Heart left ventricle (tissue), 16 donors: ENCODE measurements at places on chromosomes 3 and 15. TPM values are rescaled to one million over a fixed set of nuclear protein-coding genes. Genes with fewer than 3 reads are reported as not detected.

- peak; percentile 39 for DNase-seq
- no peak overlapping the region for H3K27ac ChIP-seq
- H3K36me3 ChIP-seq, result no peaks in the 10 kb centered on the region
- H3K4me1 ChIP-seq, result no peaks in the 10 kb centered on the region
Measured at GRCh38 chr15:48373821-48374451, 42.7 kb downstream of the DUT start.

GRCh38 chr15:74579001-74579400, 36.6 kb upstream of the CLK3 start:
- H3K27ac ChIP-seq, result no peak overlapping the region
- no peaks in the 10 kb centered on the region for H3K4me1 ChIP-seq

DNA sequence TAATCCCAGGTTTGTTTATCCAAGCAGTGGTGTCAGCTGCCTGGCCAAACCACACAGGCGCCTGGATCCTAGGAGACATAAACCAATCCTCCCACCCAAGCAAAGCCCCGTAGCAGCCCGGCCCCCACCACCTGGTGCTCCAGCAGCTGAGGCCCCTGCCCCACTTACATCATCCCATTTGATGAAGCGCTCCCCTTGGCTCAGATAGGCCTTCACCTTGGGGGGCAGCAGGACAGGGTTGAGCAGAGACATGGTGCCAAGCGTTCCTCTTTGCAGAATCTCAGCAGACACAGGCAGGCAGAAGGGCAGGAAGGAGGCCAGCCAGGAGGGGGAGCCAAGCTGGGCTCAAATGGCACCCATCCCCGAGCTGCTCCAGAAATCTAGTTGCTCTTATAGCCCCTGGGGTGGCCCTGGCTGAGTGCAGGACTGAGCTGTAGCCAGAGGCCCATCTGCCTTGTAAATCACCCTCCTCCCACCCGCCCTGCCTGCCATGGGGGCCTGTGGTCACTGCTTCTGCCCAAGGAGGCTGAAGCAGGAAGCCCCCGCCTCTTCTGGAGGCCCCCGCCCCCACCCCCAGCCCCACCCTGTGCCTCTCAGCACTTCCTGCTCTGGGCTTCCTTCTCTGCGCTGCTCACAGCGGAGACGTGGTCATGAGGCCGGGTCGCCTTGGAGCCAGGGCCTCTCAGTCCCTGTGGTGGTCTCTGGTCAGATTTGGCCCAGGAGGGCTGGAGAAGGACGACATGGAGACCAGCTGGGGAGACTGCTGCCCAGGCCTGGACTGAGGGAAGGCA, at the start of gene PLCB2:
Gene PLCB2 (minus strand): TSS at position 515 of the 791 bp plus-strand sequence. CDS start 263 bp downstream, at position 252.
- no peaks in the 10 kb centered on the region for H3K36me3 ChIP-seq
- peak; percentile 52 for DNase-seq
- no peaks in the 10 kb centered on the region for H3K27me3 ChIP-seq
- H3K4me1 ChIP-seq, result no peaks in the 10 kb centered on the region

The ISLR gene
- 28.8 TPM for total RNA-seq

The ZBTB20 gene
- 97.5 TPM for total RNA-seq
